ENCODE measurements at places on chromosomes 6 and 20.

- no peak for DNase-seq
Measured at GRCh38 chr6:125154118-125154760, 666 bp downstream of the TPD52L1 start.

DNA sequence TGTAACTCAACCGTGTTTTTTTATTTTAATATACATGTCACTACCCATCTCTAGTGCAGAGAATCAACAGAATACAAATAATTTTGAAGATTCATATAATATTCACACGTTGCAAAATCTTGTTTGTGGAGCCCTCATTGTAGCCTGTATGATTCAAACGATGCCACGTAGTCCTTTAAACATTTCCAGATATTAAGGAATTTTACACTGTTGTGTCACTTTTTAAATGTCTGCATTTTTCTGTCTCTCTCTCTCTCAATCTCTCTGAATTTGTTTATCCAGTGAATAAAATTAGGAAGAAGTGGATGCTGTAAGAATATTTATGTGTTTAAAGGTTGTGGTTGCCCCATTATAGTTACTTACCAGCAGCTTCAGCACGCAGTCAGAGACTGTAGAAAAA, 262.0 kb downstream of the PAX1 start:
- DNase-seq, result no peak

GRCh38 chr6:148349466-148349865, 6.8 kb downstream of the SASH1 start:
- DNase-seq, result no peak

DNA sequence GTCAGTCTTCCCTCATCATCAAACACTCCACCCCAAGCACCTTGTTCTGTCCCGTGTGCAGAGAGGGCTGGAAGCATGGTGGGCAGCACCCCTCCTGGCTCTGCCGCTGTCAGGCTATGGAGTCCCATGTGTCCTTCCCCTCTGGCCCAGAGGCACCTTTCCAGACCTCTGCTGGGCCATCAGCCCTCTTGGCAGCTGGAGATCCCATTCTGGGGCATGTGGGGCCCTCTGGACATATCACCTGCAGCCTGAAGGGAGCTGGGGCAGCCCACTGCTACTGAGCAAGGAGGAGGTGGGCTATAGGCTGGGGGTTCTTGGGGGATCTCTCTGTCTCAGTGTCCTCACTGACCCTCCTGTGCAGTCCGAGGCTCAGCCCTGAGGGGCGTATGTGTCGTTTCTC, 42.2 kb downstream of the SUN5 start:
- DNase-seq, result no peak

All from effector CD8-positive, alpha-beta T cell (primary cell).